ENCODE measurements at places on chromosomes 1 and 21.

GRCh38 chr1:99352821-99353220 lies 88.5 kb downstream of the PLPPR4 start:
- H3K36me3 ChIP-seq = no peaks in the 10 kb centered on the region
- H3K27ac ChIP-seq = no peak overlapping the region
- H3K27me3 ChIP-seq = no peaks in the 10 kb centered on the region
- no peaks in the 10 kb centered on the region for H3K4me1 ChIP-seq
- no peak for DNase-seq
- no peak overlapping the region for H3K4me3 ChIP-seq

- no peak for DNase-seq
- no peak overlapping the region for H3K27ac ChIP-seq
- no peaks in the 10 kb centered on the region for H3K4me1 ChIP-seq
- no peaks in the 10 kb centered on the region for H3K36me3 ChIP-seq
Measured at GRCh38 chr1:216222288-216222687, 201.0 kb downstream of the USH2A start.

DNA sequence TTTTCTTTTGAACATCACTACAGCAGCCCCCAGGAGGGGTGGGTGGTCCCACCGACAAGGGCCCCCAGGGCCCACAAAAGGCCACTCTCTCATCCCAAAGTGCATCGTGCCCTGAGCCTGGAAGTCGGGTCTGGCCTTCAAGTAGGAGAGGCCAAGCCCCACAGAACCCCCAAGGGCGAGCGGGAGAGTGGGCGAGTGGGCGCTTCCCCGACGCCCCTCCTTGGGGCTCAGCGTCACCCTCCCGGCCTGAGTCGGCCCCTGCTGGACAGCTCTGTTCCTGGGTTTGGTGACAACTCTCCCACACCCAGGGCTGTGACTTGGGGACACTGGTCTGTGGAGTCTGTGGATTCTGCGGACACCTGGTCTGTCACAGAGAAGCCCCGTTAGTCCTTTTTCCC lies 42.2 kb upstream of the COL18A1 start:
- H3K4me3 ChIP-seq = no peak overlapping the region
- no peaks in the 10 kb centered on the region for H3K4me1 ChIP-seq
- no peak for DNase-seq
- H3K36me3 ChIP-seq = no peaks in the 10 kb centered on the region

DNA sequence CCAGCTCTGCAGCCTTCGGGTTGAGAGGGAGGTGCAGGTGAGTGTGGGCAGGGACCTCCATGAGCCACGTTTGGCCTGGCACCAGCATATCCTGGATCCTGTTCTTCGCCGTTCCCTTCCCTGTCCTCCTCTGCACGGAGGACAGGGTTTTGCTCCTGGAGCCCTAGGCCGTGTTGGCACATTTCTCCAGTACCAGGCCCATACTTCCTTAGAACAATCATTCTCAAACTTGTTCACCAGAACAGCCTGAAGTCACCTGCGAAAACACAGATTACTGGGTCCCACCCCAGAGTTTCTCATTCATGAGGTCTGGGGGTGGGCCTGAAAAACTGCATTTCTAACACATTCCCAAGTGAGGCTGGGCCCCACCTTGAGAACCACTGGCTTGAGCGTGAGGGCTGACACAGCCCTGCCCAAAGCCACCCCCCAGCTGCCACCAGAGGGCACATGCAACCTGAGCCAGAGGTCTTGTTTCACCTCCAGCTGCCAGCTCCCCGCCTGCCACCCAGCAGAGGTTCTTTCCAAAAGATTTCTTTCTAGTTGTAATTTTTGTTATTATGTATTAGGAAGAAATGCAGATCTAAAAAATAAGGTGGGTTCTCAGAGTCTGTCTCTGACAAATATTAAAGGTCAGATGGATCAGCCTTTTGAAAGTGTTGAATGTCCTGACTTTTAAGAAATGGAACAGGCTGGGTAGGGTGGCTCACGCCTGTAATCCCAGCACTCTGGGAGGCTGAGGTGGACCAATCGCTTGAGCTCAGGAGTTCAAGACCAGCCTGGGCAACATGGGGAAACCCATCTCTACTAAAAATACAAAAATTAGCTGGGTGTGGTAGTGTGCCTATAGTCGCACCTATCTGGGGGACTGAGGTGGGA lies 39.6 kb upstream of the LDLRAP1 start:
- H3K4me1 ChIP-seq = peaks cover 24% of the 10 kb centered on the region
- H3K4me3 ChIP-seq = no peak overlapping the region
- H3K36me3 ChIP-seq = peaks cover under 1% of the 10 kb centered on the region
- H3K27me3 ChIP-seq = no peaks in the 10 kb centered on the region
- no peak overlapping the region for H3K27ac ChIP-seq

GRCh38 chr1:212930986-212931678 lies 19.2 kb upstream of the VASH2 start:
- no peak for DNase-seq
- no peak overlapping the region for H3K27ac ChIP-seq

- no peak overlapping the region for H3K4me3 ChIP-seq
- no peaks in the 10 kb centered on the region for H3K27me3 ChIP-seq
- peaks cover 34% of the 10 kb centered on the region for H3K4me1 ChIP-seq
- DNase-seq = no peak
- no peaks in the 10 kb centered on the region for H3K36me3 ChIP-seq
Measured at GRCh38 chr1:30900931-30901560, 7.5 kb downstream of the SDC3 start.

DNA sequence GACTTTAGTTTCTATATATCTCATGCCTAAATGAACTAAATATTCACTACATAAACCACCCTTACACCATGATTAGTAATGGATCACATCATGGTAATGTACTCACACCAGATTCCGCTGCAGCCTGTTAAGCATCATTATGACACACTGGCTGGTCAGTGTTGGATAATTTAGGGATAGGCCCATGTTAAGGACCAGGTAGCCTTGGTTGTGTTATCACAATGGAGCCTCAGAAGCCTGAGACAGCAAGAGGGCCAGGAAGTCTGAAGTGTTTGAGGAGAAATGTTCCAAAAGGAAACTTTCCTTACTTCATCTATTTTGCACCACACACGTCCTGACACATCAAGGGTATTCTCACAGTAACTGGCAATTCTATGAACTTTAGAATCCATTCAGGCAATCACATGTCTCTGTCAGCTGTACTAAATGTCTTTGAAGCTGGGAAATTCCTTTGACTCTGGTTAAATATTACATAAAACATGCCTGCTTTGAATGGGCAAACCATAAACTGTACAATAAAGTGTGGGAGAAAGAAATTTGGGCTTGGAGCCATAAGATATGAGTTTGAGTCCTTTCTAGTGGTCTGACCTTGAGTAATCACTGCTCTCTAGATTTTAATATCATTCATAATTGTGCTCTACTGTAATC lies 105.3 kb upstream of the DPT start:
- H3K4me3 ChIP-seq = no peak overlapping the region
- no peaks in the 10 kb centered on the region for H3K27me3 ChIP-seq
- H3K36me3 ChIP-seq = no peaks in the 10 kb centered on the region
- no peak for DNase-seq
- no peak overlapping the region for H3K27ac ChIP-seq
- peaks cover 5% of the 10 kb centered on the region for H3K4me1 ChIP-seq

DNA sequence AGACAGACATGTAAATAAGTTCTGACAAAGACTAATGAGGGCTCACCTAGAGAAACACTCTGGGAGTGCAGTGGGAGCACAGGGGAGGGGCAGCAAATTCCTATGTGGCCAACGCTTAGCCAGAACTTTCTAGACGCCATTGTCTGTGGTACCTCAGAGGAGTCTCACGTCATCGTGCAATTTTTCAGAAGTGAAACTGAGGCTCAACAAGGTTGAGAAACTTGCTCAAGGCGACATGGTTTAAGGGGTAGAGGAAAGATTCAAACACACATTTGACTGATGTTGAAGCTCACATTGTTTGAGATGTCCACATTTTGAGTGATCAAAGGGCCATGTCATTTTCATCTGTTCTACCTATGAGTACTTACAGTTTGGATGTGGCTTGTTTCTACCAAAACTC lies 152.6 kb upstream of the LMO4 start:
- H3K27me3 ChIP-seq = no peaks in the 10 kb centered on the region
- H3K27ac ChIP-seq = no peak overlapping the region
- DNase-seq = no peak
- no peaks in the 10 kb centered on the region for H3K4me1 ChIP-seq
- H3K4me3 ChIP-seq = no peak overlapping the region

DNA sequence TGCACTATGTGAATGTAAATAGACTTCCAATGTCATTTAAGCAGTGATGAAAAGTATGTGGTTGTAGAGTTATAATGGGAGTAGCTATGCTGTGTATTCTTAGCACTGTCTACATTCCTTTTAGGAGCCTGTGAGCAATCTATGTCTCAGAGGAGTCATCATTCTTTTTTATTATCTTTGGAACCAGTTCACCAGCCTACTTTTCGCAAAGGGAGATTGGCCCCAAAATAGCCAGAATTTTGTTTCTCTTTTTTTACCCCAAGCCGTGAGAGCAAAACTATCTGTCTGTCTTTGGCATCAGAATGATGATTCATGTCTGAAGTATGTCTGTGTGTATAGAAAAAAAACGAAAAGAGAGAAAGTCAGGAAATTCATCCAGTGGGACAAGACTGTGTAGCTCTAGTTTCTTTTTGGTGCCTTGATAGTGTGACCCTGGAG lies 44.2 kb downstream of the OSBPL9 start:
- H3K27me3 ChIP-seq = no peaks in the 10 kb centered on the region
- peaks cover 63% of the 10 kb centered on the region for H3K4me1 ChIP-seq
- no peak overlapping the region for H3K4me3 ChIP-seq

DNA sequence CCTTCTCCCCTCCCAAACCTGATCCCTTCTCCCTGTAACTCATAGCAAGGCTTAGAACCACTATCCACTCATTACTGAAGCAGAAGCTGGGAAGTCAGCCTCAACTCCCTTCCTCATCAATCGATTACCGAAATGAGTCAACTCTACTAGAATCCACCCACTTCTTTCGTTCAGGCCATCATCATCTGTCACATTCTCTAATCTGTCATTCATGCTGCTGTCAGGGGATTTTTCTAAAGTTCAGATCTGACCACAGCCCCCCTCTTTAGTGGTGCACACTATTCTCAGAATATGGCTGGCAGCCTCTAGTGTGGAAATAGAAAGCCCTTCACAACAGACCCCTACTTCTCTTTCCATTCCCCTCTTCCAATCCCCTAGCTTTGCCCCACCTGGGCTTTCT lies 5.1 kb downstream of the NT5C1A start:
- H3K4me3 ChIP-seq = no peak overlapping the region
- DNase-seq = no peak
- H3K27me3 ChIP-seq = no peaks in the 10 kb centered on the region
- no peaks in the 10 kb centered on the region for H3K36me3 ChIP-seq

DNA sequence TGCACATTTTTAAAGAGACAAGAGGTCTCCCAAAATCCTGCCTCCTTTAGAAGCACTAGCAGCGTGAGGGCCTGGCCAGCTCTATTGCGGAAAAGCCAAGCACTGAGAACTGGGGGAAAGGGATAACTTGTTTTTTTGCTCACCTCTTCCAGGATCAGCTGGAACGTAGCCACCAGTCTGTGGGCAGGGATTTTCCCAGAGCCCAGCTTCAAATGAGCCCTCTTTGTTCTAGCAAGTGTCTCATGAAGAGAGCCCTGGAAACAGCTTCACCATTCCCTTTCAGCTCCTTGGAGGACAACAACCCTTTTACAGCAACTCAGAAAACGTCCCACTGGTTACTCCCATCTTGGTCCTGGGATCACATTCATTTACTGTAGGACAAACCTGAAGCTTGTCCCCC lies 195.4 kb downstream of the LMX1A start:
- H3K4me1 ChIP-seq = no peaks in the 10 kb centered on the region
- DNase-seq = no peak
- no peaks in the 10 kb centered on the region for H3K27me3 ChIP-seq
- H3K4me3 ChIP-seq = no peak overlapping the region
- no peak overlapping the region for H3K27ac ChIP-seq
- H3K36me3 ChIP-seq = no peaks in the 10 kb centered on the region

DNA sequence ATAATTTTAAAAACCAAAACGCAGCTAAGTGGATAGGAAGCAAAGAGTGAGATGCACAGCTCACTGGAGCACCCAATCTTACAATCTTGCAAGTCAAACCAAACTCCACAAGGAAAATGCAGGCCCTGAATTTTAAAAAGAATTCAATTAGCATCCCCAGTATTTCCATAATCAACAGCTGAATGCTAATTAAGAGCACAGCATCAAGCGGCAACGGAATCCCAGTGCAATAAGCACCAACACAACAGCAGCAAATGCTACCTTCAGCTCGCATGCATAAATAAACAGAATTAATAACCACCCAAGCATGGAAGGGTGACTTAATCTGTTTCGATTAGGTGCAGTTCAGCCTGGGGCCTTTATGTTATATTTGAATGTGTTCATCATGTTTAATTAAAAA lies 142.9 kb downstream of the SLC45A1 start:
- no peak for DNase-seq
- H3K27me3 ChIP-seq = no peaks in the 10 kb centered on the region
- no peaks in the 10 kb centered on the region for H3K4me1 ChIP-seq
- H3K4me3 ChIP-seq = no peak overlapping the region

DNA sequence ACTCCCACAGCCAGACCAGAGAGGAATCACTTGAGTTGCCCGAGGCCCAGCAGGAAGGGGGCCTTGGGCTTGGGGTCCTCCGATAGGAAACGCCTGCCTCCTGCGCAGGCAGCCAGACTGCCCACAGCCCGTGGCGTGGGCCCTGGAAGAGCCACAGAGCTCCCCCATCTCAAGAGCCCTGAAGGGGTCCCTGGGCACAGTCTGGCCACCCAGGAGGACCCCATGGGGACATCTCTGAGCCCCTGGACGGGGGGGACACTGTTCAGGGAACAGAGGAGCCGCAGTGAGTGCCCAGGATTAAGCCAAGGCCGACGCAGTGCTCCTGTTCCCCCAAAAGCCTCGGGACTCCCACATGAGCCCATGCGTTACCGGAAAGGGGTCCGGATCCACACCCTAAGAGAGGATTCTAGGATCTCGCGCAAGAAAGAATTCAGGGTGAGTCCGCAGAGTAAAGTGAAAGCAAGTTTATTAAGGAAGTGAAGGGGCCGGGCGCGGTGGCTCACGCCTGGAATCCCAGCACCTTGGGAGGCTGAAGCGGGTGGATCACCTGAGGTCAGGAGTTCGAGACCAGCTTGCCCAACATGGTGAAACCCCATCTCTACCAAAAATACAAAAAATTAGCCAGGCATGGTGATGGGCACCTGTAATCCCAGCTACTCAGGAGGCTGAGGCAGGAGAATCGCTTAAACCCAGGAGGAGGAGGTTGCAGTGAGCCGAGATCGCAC lies 38.1 kb upstream of the LBR start:
- DNase-seq = no peak
- no peak overlapping the region for H3K27ac ChIP-seq
- H3K4me1 ChIP-seq = no peaks in the 10 kb centered on the region
- H3K4me3 ChIP-seq = no peak overlapping the region
- H3K36me3 ChIP-seq = no peaks in the 10 kb centered on the region

DNA sequence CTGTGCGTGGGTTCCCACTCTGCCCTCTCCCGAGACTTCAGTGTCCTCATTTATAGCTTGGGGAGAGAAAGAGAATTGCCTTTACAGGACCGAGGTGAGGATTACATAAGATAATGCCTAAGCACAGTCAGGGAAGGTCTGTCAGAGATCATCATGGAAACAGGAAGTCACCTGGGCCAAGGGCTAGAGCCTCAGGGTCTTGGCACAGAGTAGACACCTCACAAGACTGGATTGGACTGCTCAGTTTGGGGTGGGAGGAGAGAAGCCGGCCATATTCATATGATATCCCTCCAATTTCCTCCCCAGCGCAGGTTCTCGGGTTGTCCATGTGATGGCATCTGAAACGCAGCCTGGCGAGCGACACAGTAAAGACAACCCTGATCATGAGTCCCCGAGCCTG lies 3.8 kb downstream of the CNR2 start:
- DNase-seq = no peak
- no peaks in the 10 kb centered on the region for H3K27me3 ChIP-seq
- H3K4me3 ChIP-seq = no peak overlapping the region
- no peaks in the 10 kb centered on the region for H3K4me1 ChIP-seq
- no peaks in the 10 kb centered on the region for H3K36me3 ChIP-seq
